ENCODE measurements at places on chromosomes 16 and 17.

GRCh38 chr16:76035689-76036088, 241.5 kb upstream of the CNTNAP4 start:
- no peak for DNase-seq

DNA sequence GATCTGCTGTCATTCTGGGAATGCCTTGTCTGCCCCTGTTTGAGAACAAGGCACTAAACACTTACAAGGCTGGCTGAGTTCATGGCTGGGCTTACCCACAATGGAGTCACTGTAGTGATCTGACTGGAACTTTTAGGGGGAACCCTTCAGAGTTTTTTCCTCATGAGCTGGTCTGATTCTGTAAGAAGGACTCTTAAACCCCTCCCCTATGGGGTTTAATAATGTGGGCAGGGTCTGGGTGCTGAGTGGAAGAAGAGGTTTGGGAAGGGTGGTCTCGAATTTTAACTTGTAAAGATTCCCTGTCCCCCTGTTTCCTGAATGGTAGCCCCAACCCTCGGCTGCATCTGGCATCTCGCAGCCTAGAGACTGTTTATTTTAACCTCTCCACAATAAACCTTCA, 30.6 kb downstream of the OSBPL7 start:
- no peak for DNase-seq

DNA sequence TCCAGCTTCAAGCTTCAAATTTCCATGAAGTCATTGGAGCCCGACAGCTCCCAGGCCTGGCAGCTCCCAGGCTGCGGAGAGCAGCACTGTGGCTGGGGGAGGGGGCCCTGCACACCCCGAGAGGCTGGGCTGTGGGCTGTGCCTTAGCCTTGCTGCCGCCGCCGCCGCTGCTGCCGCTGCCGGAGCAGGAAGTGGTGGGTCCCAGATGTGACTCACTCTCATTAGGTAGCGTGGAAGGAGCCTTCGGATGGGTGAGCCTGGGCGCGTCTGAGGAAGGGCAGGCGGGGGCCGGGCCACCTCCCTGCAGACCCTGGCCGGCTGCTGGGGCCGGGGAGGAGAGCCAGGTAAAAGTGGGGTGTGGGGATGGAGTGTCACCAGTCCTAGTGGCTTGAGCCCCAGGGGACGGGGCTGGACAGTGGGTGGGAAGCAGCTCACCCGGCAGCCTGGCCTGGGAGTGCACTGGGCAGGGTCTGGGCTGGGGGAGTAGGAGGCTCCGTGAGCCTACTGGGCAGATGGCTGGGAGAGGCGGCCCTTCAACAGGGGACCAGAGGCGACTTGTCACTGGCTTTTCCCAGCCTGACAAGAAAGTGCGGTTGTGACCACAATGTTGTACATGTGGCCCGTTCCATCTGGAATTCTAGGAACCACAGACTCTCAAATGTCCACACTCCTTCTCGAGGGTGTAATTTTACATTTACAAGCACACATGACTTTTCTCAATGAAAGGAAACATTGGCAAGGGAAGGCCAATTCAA, at the start of gene ADCY7:
ADCY7 (plus strand) TSS at position 215 of the 755 bp plus-strand sequence. CDS start 21,629 bp downstream, outside the sequence.
- DNase-seq = peak; percentile 88

DNA sequence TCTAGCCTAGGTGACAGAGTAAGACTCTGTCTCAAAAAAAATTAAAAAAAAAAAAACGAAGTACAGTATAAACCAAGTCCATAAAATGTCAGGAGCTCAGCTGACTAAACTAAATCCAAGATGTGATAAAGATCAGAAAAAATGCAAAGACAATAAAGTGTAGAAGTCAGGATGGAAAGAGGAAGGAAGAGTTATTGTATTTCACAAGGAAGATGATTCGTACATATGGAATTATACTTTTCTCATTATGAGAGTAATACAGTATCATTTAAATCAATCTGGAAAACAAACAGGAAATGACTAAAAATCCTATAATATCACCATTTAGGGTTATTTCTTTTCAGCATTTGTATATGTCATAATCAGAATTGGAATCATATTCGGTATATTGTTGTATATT, 11.4 kb upstream of the APOH start:
- DNase-seq = peak; percentile 55

GRCh38 chr17:59521465-59522126, 43.8 kb upstream of the DHX40 start:
- peak; percentile 42 for DNase-seq

- no peak for DNase-seq
These were observed 433.6 kb downstream of the PMP22 start for GRCh38 chr17:14831491-14831890.

GRCh38 chr16:57775661-57776469, 26.4 kb downstream of the KIFC3 start:
- DNase-seq = no peak

- no peak for DNase-seq
These were observed 19.4 kb upstream of the FASN start for GRCh38 chr17:82117139-82118090.

DNA sequence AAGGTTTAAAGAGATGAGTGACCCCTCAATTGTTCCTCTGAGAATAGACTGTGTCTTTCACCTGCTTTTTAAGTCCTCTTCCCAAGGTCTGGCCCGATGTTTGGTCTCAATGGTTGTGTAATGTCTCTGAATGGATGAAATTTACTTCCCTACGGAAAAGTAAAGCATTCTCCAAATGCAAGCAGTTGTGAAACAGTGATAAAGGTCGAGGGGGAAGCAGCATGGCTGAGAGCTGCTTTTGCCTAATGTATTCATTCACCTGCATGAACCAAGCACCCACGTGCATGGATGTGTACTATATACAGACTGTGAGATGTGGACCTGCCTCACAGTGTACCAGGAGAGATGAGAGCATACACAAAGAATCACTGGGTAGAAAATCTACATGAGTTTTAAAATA, 11.4 kb downstream of the MRPS23 start:
- no peak for DNase-seq

DNA sequence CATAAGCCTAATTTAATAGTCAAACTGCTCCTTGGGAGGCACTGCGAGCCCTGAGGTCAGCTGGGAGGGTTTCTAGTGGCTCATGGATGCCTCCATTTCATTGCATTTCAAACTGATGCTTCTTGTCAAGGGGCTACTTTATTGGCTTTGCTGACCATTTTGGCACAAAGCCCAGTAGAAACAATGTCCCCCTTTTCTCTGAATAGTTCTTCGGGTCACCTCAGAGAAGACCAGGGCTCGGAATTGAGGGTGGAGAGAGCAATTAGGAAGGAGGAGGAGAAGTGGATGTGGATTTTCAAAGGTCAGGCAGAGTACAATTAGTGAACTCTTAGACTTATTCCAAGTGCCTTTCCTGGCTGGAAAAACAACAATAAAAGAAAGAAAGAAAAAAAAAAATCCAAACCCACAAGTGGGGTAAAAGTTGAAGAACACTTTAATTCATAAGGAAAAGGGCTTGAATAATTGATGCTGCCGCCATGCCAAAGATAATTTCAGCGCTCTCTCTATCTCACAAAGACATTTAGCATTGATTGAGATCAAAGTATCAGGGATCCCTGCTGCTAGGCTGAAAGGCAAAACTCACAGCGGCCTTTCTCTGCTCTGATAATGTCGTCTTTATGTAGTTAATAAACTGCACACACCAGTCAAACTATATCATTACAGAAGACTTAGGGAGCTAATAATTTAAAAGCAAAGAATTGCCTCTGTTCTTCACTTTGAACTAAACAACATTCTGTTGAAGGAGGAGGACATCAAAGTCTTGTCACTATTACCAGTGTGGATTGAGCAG, 122.7 kb downstream of the RGS9 start:
- DNase-seq = no peak

DNA sequence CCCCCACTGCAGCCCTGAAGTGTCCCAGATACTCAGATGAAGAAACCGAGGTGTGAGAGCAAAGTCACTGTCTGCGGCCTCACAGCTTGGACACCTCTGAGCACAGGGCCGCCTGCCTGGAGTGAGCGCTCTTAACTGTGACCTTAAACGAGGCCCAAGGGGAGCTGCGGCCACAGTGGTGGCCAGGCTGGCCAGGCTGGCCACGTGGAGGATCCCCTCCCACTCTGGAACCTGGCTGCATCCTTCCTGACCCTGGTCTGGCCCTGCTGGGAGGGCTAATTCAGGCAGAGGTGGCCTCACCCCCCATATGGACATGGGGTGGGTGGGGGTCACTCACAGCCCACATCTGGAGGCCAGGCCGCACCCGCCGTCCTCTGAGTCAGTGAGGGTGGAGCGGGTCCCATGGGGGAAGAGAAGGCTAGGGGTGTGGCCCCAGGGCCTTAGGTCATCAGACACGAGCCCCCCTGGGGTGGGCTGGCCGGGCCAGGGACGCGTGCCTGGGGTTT, 6.6 kb downstream of the VASN start:
- peak; percentile 86 for DNase-seq

- no peak for DNase-seq
These were observed 12.2 kb upstream of the ZKSCAN2 start for GRCh38 chr16:25269879-25270278.

- no peak for DNase-seq
These were observed 4.8 kb upstream of the ERBB2 start for GRCh38 chr17:39695089-39695474.

DNA sequence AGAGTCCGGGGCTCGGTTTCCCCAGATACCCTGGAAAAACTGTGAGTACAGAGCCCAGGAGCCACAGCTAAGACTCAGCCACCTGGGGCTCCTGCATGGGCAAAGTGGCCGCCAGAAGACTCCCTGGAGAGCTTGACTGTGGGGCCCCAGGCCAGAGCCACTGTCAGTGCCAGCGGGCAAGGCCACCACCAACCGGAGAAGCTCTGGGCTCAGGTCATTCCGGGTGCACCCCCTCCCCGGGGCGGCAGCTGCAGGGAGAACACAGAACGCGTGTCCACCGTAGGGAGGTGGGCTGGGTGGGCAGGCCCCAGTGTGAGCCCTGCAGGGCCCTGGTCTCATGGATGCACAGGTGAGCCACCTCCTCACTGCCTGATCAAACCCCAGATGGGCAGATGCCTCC, 22.3 kb upstream of the RBFOX3 start:
- DNase-seq = no peak

DNA sequence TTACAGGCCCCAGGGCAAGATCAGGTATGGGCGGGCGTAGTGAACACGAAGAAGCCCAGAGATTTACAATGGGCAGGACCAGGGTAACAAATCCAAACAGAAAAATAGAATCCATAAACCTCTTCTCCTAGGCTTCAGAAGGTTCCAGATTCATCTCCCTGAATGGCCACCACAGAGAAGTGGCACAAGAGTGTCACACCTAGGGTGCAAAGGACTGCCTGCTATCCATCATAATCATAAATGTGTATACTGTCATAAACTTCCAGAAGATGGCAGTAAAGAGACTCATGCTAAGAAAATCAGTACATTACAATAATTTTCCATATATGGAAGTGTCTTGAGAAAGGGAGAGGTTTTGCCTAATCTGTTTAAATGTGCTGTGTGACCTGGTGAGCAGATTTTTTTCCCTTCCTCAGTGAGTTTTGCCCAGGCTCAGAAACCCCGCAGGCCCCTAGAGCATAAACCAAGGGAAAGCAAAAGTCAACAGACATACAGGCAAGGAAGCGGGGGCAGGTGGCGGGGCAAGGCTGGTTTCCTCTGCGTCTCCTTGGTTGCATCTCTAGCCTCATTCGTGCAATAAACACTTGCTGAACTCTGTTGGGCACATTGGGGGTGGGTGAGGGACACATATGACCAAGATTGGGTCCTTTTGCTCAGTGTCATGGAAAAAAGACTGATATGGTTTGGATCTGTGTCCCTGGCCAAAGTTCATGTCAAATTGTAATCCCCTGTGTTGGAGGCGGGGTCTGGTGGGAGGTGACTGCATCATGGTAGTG, 92.0 kb upstream of the CDH5 start:
- peak; percentile 38 for DNase-seq

DNA sequence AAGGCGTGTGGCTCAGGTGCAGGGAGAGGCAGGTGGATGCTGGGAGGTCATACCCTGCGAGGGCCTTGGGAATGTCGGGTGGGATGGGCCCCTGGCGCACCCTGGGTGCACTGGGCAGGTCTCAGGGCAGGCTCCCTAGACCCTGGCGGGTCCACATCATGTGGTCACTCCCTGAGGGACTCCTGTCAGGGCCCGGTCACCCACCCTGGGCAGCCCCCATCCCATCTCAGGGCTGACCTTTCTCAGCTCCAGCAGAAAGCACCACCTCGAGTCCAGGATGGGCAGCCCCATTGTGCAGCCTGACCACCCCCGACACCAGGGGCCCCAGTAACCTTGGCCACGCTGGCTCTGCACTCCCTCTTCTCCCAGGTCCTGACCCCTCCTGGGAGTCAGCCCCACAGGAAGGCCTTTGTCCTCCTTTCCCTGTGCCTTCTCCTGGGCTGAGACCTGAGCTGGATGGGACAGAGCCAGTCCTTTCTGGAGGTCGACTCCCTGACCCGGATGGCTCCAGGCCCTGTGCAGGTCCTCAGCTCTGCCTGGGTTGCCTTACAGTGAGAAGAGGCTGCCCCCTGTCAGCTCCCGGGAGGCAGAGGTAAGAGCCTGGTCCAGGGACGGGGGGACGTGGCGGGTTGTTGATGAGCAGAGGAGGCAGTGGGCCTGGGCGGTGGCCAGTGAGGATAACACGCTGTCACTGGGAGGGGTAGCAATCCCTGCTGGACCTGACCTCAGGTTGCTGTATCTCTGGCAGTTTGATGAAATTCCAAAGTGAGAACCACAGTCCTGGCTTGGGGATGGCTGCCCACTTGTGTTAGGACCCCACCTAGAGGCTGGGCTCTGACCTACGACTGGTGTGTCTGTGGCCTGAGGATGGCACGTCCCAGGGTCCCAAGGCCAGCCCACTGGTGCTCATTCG, 77.9 kb downstream of the GOSR1 start:
- DNase-seq = peak; percentile 28

DNA sequence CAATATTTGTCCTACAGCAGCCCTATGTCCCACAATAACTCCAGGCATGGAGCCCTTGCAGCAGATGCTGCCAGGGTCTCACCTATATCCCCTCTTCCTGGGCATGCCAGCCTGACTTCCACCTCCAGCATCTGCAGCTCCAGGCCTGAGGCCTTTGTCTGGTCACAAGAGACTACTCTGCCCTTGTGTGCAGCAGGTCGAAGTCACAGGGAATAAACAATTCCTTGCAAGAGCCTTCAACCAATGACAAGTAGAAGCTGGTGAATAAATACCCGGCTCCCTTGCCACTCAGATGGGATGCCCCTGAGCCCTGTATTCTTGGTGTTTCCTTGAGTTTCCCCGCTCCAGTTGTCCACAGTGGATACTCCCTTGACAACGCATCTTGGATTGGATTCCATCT, 23.0 kb downstream of the CES1 start:
- DNase-seq = no peak
